ENCODE measurements at places on chromosomes 11 and 22.

GRCh38 chr22:35540595-35541253 is at the start of gene RASD2:
RASD2 (plus strand) TSS chr22:35540831; CDS start chr22:35546810, 5,979 bp downstream.
- DNase-seq, result peak; percentile 40

- DNase-seq, result no peak
Observed at GRCh38 chr11:10397226-10397987, 57.7 kb upstream of the AMPD3 start.

DNA sequence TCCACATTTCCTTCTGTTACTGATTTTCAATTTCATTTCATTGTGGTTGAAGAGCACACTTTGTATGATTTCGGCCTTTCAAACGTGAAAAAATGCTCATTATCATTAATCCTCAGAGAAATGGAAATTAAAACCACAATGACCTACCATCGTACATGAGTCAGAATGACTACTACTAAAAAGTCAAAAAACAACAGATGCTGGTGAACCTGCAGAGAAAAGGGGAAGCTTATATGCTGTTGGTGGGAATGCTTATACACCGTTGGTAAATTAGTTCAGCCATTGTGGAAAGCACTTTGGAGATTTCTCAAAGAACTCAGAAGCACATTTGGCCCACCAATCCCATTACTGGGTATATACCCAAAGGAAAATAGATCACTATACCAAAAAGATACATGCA is 57.6 kb downstream of the DLG2 start:
- DNase-seq, result no peak

GRCh38 chr11:2577031-2577990 is 122.5 kb downstream of the KCNQ1OT1 start:
- DNase-seq, result no peak

DNA sequence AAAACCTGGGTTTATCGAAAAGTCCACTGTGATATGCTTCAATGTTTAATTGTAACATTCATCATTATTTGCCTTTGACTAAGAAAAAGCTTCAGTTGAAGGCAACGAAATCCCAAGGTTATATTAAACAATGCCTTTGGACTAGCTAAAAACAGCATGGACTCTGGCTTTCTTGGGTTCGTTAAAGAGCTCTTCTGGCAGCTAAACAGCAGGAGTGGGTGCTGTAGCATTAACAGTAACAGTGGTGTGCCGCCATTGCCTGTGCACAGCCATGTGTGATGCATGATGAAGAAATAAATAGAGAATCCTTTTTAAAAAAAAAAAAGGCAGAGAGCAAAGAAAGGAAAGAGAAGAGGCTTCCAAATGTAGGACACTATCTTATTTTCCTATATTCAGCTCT is 406.6 kb upstream of the FAT3 start:
- no peak for DNase-seq

DNA sequence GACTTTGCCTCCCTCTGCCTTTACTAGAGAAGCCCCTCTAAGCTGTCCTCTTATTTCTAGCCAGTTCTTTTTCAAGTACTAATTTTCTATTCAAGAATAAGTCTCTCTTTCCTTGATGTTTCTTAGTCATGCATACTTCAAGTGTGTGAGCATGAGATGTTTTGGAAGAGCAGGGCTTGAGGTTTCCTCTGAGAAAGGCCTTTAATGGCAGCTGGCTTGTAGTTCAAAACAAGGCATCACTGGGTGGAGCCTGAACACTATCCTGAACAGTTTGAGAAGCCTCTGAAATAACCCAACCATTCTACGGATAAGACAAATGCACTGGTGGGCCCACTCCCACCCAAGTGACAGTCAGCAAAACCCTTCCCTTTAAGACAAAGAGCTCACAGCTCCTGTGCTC is 37.6 kb downstream of the CLDN25 start:
- DNase-seq, result no peak

DNA sequence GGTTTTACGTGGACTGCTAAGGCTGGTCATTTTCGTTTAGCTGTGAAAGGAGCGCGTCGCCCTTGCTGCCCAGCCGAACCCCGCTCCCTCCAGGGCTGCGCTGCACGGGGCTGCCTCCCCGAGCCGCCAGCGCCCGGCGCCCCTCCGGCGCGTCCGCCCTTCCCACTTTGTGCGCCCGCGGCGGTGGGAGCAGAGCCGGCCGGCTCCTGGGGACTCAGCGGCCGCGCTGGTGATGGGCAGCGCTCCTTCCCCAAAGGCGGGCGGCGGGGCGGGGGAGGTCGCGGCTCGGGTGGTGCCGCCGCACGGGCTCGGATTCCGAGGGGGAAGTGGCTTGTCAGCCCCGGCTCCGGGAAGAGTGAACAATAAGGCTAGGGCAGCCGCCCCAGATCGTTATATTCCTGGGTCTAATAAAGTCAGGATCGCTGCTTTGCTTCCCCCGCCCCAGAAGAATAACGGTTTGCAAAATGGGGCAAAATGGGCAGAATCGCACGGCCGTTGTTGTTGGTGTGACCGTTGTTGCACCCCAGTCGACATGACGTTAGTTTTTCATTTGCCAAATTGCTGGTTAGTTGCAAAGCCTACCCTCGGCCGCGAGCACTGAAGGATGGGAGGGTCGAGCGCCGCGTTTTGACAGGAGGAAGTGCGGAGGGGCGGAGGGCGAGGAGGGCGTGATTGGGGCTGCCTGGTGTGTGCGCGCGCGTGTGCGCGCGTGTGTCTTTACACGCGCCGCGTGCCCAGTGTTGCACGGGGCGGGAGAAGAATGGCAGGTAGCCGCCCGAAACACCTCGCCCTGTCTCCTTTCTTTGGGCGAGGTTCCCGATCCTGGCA is 745 bp downstream of the NCAM1 start:
- peak; percentile 63 for DNase-seq

GRCh38 chr11:110430267-110431050 is 711 bp downstream of the FDX1 start:
- DNase-seq, result peak; percentile 47

DNA sequence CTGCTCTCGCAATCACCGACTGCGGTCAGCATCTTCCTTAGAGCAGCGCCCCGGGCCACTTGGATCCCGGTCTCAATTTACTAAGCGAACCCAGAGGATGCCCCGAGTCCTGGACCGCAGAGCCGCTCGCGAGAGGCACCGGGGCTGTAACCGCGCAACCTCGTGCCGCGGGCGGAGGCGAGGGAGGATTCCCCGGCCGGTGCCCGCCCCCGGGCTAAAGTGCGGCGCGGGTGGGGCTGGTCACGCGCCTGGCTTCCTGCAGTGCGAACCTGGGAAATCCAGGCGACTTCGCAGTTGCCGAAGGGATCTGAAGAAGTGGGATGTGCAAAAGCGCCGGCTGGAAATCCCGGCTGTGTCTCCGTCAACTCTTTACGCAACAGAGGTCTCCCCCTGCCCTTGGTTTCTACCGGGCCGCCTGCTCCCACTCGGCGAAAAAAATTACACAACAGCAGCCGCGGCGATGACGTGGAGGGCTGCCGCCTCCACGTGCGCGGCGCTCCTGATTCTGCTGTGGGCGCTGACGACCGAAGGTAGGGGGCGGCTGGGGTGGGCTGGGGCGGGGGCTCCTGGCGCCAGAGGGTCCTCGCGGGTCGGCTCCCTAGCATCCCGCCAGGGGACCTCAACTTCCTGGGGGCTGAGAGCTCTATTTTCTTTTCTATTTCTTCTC is at the start of gene NCR3LG1:
TSS of gene NCR3LG1 (plus strand) at position 291 of the 667 bp plus-strand sequence. CDS start at position 461, 170 bp downstream.
- DNase-seq, result peak; percentile 38

DNA sequence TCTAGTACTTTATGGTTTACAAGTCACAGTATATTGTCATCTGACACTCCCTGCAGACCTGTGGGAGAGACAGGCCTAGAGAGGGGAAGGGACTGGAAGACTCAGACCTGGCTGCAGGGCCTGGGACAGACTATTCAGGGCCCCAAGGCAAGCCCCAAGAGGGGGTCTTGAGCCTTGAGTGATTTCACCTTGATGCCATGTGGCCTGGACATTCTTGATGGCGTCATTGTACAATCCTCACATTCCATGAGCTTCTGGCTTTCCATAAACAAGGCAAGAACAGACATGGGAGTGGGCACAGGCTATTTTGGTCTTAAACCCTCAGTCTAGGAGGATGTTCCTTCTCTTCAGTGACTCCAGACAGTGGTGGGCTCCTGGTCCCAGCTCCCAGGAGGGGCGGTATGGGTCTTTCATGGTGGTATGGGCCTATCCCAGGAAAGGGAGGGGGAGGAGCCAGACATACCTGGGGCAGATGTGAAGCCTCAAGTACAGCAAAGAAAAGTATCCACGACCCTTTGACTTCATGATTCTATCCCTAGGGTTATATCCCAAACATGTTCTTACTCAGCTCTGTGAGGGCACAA is 1.8 kb upstream of the TBC1D10A start:
- no peak for DNase-seq
